ENCODE measurements at places on chromosomes 12 and 14. TPM values are rescaled to one million over a fixed set of nuclear protein-coding genes. Genes with fewer than 3 reads are reported as not detected.

RTN1 gene
- total RNA-seq = not detected

PTPRO gene
- total RNA-seq = 1.5 TPM

CCDC198 gene
- not detected for total RNA-seq

HOTAIR gene
- total RNA-seq = not detected

GALNT9 gene
- total RNA-seq = not detected

TMEM263 gene
- 26.0 TPM for total RNA-seq

PKP2 gene
- not detected for total RNA-seq

DNA sequence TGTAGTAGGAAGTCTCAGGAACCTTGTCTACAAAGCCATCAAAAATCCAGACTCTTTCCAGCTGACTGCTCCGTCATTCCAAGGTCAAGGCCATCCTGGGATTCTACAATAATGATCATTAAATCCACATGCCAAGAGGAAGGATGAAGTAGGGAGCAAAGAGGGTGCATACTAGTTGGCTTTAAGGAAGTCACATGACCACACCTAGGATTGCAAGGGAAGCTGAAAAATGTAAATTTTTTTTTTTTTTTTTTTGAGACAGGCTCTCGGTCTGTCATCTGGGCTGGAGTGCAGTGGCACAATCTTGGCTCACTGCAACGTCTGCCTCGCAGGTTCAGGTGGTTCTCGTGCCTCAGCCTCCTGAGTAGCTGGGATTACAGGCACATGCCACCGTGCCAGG lies 7.3 kb upstream of the MRPL42 start:
- no peak overlapping the region for H3K27ac ChIP-seq
- no peaks in the 10 kb centered on the region for H3K36me3 ChIP-seq
- peaks cover 2% of the 10 kb centered on the region for H3K27me3 ChIP-seq
- H3K4me1 ChIP-seq = peaks cover 2% of the 10 kb centered on the region
- H3K4me3 ChIP-seq = no peak overlapping the region

GRCh38 chr12:105330931-105331804 lies 677 bp downstream of the C12orf75 start:
- peaks cover 44% of the 10 kb centered on the region for H3K36me3 ChIP-seq
- peak; percentile 52 for DNase-seq
- H3K27ac ChIP-seq = peak overlapping the region; percentile 86
- peak overlapping the region; percentile 90 for H3K4me3 ChIP-seq

DNA sequence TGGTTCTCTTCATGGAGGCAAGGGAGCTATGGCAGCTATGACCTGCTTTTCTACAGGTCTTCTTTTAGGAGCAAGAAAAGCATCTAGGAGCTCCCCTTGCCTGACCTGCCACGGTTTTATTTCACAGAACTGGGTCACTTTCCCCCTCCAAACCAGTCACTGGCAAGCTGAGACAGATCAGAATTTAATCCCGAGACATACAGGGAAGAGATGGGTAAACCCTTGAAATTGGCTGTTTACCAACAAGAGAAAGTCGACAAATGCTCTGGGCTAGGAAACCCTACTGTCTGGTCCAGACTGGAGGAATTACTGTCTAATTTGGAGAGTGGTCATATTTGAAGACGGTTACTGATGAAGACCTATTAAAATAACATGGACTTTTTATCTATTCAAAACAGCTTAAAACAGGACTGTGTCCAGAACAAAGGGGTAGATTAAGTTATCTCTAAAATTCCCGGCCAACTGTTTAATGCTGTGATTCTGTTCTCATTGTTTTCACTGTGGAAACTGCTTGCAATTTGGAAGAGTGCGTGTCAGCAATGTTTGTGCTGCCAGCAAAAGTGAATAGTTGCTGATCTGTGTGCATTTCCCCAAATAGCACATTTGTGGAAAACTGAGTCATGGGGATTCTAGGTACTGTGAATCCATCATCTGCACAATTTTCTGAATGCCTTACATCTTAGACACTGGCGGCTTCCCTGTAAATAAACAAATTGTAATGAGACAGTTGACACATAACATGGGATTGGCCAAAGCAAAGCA lies 73.4 kb upstream of the EEA1 start:
- H3K4me1 ChIP-seq = no peaks in the 10 kb centered on the region
- H3K36me3 ChIP-seq = no peaks in the 10 kb centered on the region
- H3K4me3 ChIP-seq = no peak overlapping the region
- DNase-seq = no peak
- H3K27me3 ChIP-seq = no peaks in the 10 kb centered on the region

GRCh38 chr12:67496581-67496980 lies 152.0 kb upstream of the DYRK2 start:
- no peak overlapping the region for H3K27ac ChIP-seq
- no peak overlapping the region for H3K4me3 ChIP-seq
- no peaks in the 10 kb centered on the region for H3K36me3 ChIP-seq
- H3K27me3 ChIP-seq = no peaks in the 10 kb centered on the region
- no peak for DNase-seq

GRCh38 chr12:63949902-63950301 lies 105.4 kb downstream of the SRGAP1 start:
- H3K27me3 ChIP-seq = no peaks in the 10 kb centered on the region
- no peak overlapping the region for H3K27ac ChIP-seq
- H3K4me3 ChIP-seq = no peak overlapping the region
- DNase-seq = no peak

GRCh38 chr14:103204852-103205540 lies 81.7 kb downstream of the TNFAIP2 start:
- peaks cover 28% of the 10 kb centered on the region for H3K27me3 ChIP-seq
- peaks cover 2% of the 10 kb centered on the region for H3K36me3 ChIP-seq
- DNase-seq = no peak
- no peak overlapping the region for H3K4me3 ChIP-seq
- H3K4me1 ChIP-seq = no peaks in the 10 kb centered on the region
- no peak overlapping the region for H3K27ac ChIP-seq

DNA sequence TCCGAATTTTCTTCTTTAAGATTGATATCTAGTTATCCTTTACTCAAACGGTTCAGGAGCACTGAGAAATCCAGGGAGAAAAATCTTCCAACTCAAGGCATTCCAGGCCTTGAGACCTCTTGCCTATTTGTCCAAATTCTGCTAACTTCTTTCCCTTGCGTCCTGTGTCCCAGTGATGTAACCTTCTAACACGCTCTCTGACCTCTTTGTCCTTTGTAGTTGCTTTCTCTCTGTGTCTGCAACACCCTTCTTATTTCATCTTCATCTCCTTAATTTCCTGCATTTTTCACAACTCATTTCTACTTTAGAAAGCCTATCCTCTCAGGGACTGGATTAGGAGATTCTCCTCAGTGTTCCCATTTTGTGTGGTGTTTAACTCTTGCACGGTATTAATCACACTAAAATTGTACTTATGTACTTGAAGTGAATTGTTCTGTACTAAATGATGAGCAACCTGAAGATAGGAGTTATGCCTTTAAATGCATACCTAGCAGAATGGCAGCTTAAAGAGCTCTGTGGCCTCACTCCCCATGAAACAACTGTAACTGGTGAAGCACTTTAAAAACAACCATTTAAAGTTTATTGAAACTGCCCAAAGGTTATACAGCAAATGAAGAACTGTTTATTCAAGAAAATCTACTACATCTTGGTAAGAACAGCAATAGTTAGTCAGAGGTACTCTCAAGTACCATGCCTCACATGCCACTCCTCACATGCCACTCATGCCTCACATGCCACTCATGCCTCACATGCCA lies 7.4 kb upstream of the SNAPC1 start:
- H3K27ac ChIP-seq = no peak overlapping the region
- peaks cover 27% of the 10 kb centered on the region for H3K36me3 ChIP-seq
- H3K4me3 ChIP-seq = no peak overlapping the region

- H3K4me3 ChIP-seq = no peak overlapping the region
- H3K36me3 ChIP-seq = no peaks in the 10 kb centered on the region
- H3K4me1 ChIP-seq = no peaks in the 10 kb centered on the region
- no peak overlapping the region for H3K27ac ChIP-seq
- H3K27me3 ChIP-seq = no peaks in the 10 kb centered on the region
- no peak for DNase-seq
These were observed 293.4 kb downstream of the NPAS3 start for GRCh38 chr14:33232031-33232430.

DNA sequence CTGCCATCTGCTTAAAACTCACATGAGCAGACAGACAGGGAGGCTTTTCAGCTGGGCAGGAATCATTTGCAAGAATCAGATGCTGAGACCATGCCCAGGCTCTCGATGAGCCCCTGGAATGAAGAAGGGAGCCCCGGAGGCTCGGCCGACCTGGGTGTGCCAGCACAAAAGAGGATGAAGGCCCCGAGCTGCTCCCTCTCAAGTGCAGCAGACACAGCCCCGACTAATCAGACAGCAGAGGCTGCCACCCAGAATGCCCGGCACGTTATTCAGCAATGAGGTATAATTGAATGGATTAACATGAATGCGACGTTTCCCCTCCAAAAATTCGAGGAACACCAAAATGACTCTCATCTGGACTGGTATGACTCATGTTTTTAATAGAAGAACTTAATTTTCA lies 58.9 kb downstream of the BCL11B start:
- no peak for DNase-seq
- H3K4me1 ChIP-seq = peaks cover 96% of the 10 kb centered on the region
- H3K36me3 ChIP-seq = peaks cover 51% of the 10 kb centered on the region
- peak overlapping the region; percentile 64 for H3K27ac ChIP-seq

GRCh38 chr14:47332106-47332505 lies 343.3 kb downstream of the MDGA2 start:
- H3K4me3 ChIP-seq = no peak overlapping the region
- H3K27me3 ChIP-seq = no peaks in the 10 kb centered on the region
- no peak for DNase-seq
- H3K4me1 ChIP-seq = no peaks in the 10 kb centered on the region

GRCh38 chr14:36268121-36268520 lies 52.3 kb downstream of the MBIP start:
- no peak overlapping the region for H3K27ac ChIP-seq
- peaks cover 33% of the 10 kb centered on the region for H3K27me3 ChIP-seq
- H3K4me3 ChIP-seq = no peak overlapping the region

- peaks cover 53% of the 10 kb centered on the region for H3K36me3 ChIP-seq
- H3K27ac ChIP-seq = no peak overlapping the region
- no peak for DNase-seq
- no peaks in the 10 kb centered on the region for H3K27me3 ChIP-seq
- H3K4me3 ChIP-seq = no peak overlapping the region
- peaks cover 3% of the 10 kb centered on the region for H3K4me1 ChIP-seq
These were observed 21.7 kb downstream of the ERH start for GRCh38 chr14:69376439-69376838.

GRCh38 chr12:88299567-88300101 lies 157.5 kb downstream of the TMTC3 start:
- peak overlapping the region; percentile 50 for H3K27ac ChIP-seq
- no peak overlapping the region for H3K4me3 ChIP-seq
- peak; percentile 58 for DNase-seq
- H3K4me1 ChIP-seq = peaks cover 27% of the 10 kb centered on the region
- H3K36me3 ChIP-seq = peaks cover 2% of the 10 kb centered on the region
- H3K27me3 ChIP-seq = peaks cover 2% of the 10 kb centered on the region

DNA sequence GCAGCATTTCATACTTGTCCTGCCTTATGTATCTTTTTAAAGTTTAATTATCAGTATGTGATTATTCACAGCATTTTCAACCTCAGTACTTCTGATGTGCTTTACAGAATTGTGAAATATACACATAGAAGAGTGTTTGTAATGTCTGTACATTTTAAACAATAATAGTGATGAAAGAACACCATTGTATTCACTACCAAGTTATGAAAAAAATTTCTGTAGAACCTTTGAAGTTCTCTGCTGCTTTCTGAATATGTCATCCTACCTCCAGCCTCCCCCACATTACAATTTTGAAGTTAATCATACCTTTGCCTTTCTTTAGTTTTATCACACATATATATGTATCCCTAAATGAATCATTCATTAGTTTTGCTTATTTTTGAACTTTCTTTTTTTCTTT lies 24.8 kb downstream of the FRMD6 start:
- no peak overlapping the region for H3K4me3 ChIP-seq
- DNase-seq = no peak
- no peaks in the 10 kb centered on the region for H3K36me3 ChIP-seq
- H3K27ac ChIP-seq = no peak overlapping the region
- H3K4me1 ChIP-seq = peaks cover 11% of the 10 kb centered on the region

DNA sequence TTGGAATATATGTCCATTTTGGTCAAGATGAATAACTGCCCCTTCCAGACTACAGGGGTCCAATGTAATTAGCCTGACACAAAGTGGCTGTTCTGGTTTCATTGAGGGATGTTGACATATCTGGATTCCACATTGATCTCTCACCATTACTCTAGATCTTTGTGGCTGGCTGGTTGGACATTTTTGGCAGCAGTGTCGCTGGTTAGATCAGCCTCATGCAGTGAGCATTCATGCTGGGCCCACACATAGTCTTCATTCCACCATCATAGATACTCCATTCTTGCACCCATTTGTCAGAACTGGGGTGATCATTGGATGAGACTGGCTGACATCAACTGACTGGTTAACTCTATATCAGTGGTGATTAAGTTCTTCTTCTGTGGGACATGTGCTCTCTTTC lies 74.4 kb downstream of the MGST1 start:
- no peak overlapping the region for H3K27ac ChIP-seq
- H3K4me1 ChIP-seq = no peaks in the 10 kb centered on the region
- no peaks in the 10 kb centered on the region for H3K36me3 ChIP-seq
- H3K4me3 ChIP-seq = no peak overlapping the region
- no peak for DNase-seq

GRCh38 chr14:75494896-75495295 lies 27.4 kb upstream of the BATF start:
- H3K36me3 ChIP-seq = no peaks in the 10 kb centered on the region
- peaks cover 59% of the 10 kb centered on the region for H3K4me1 ChIP-seq
- no peak overlapping the region for H3K4me3 ChIP-seq
- no peak for DNase-seq
- no peaks in the 10 kb centered on the region for H3K27me3 ChIP-seq

- no peak overlapping the region for H3K27ac ChIP-seq
- H3K4me1 ChIP-seq = no peaks in the 10 kb centered on the region
- no peaks in the 10 kb centered on the region for H3K27me3 ChIP-seq
- no peak overlapping the region for H3K4me3 ChIP-seq
- no peaks in the 10 kb centered on the region for H3K36me3 ChIP-seq
These were observed 35.7 kb upstream of the GTF2A1 start for GRCh38 chr14:81256289-81256960.

GRCh38 chr12:95096852-95097251 lies 23.4 kb upstream of the NR2C1 start:
- no peak overlapping the region for H3K27ac ChIP-seq
- no peaks in the 10 kb centered on the region for H3K4me1 ChIP-seq
- H3K27me3 ChIP-seq = peaks cover 5% of the 10 kb centered on the region
- no peak overlapping the region for H3K4me3 ChIP-seq
- no peak for DNase-seq

- peaks cover 13% of the 10 kb centered on the region for H3K36me3 ChIP-seq
- peak; percentile 84 for DNase-seq
- H3K27me3 ChIP-seq = no peaks in the 10 kb centered on the region
- peak overlapping the region; percentile 89 for H3K4me3 ChIP-seq
These were observed 1.8 kb upstream of the NAB2 start for GRCh38 chr12:57087010-57087690.

- no peak overlapping the region for H3K27ac ChIP-seq
- H3K27me3 ChIP-seq = no peaks in the 10 kb centered on the region
- H3K4me3 ChIP-seq = no peak overlapping the region
- no peaks in the 10 kb centered on the region for H3K4me1 ChIP-seq
- no peaks in the 10 kb centered on the region for H3K36me3 ChIP-seq
These were observed 457.1 kb downstream of the GLT1D1 start for GRCh38 chr12:129310346-129310745.
